Panc1 (cell line): ENCODE measurements at places on chromosomes 1 and 21. TPM values are rescaled to one million over a fixed set of nuclear protein-coding genes. Genes with fewer than 3 reads are reported as not detected.

KRTAP13-3 gene
- total RNA-seq, result not detected

BGLAP gene
- 0.67 TPM for total RNA-seq

STYXL2 gene
- total RNA-seq, result not detected

KIF14 gene
- 17.8 TPM for total RNA-seq

C1orf87 gene
- not detected for total RNA-seq

SDC3 gene
- total RNA-seq, result 36.1 TPM

CBR3 gene
- 1.6 TPM for total RNA-seq

LRRC53 gene
- total RNA-seq, result not detected

WDR26 gene
- total RNA-seq, result 91.3 TPM

RIMS3 gene
- total RNA-seq, result 5.7 TPM

TEKT2 gene
- total RNA-seq, result 0.23 TPM

MAP1LC3C gene
- 0.21 TPM for total RNA-seq

ELF3 gene
- total RNA-seq, result 126 TPM

RUNX1 gene
- 22.4 TPM for total RNA-seq

TPTE gene
- total RNA-seq, result not detected

C1orf141 gene
- total RNA-seq, result not detected

AGMAT gene
- total RNA-seq, result 3.1 TPM

BATF3 gene
- total RNA-seq, result 2.4 TPM

CAPN2 gene
- 171 TPM for total RNA-seq

CRP gene
- 0.90 TPM for total RNA-seq

RGS13 gene
- total RNA-seq, result not detected

RGS1 gene
- total RNA-seq, result not detected

CRYAA gene
- 2.1 TPM for total RNA-seq

DNAI4 gene
- 7.2 TPM for total RNA-seq

C8B gene
- total RNA-seq, result not detected

MFN2 gene
- 104 TPM for total RNA-seq

FLVCR1 gene
- 21.4 TPM for total RNA-seq

FALEC gene
- 1.0 TPM for total RNA-seq

EXTL1 gene
- 0.10 TPM for total RNA-seq

ASTN1 gene
- total RNA-seq, result 0.05 TPM

ZNF683 gene
- not detected for total RNA-seq

IPP gene
- 28.8 TPM for total RNA-seq

PTAFR gene
- 0.13 TPM for total RNA-seq

TEX50 gene
- total RNA-seq, result not detected

TNFRSF4 gene
- 0.62 TPM for total RNA-seq

CLCNKA gene
- 0.57 TPM for total RNA-seq

HJV gene
- not detected for total RNA-seq

COA6 gene
- total RNA-seq, result 50.1 TPM

TP73 gene
- total RNA-seq, result 4.7 TPM

PGBD5 gene
- 0.05 TPM for total RNA-seq

PPIE gene
- total RNA-seq, result 53.0 TPM

FAM3B gene
- total RNA-seq, result not detected

ALG14 gene
- total RNA-seq, result 4.1 TPM

MEGF6 gene
- total RNA-seq, result 32.6 TPM

FNDC7 gene
- total RNA-seq, result 0.05 TPM
